ENCODE measurements at places on chromosomes 4 and X.

- DNase-seq, result peak; percentile 8
These were observed 424.0 kb upstream of the NDST4 start for GRCh38 chr4:115537387-115537786.

GRCh38 chr4:15145709-15146108, 143.4 kb downstream of the CPEB2 start:
- no peak for DNase-seq

- DNase-seq, result peak; percentile 3
These were observed 235.6 kb upstream of the JADE1 start for GRCh38 chr4:128573781-128574508.

- no peak for DNase-seq
These were observed 69.9 kb downstream of the USP38 start for GRCh38 chr4:143254491-143255226.

DNA sequence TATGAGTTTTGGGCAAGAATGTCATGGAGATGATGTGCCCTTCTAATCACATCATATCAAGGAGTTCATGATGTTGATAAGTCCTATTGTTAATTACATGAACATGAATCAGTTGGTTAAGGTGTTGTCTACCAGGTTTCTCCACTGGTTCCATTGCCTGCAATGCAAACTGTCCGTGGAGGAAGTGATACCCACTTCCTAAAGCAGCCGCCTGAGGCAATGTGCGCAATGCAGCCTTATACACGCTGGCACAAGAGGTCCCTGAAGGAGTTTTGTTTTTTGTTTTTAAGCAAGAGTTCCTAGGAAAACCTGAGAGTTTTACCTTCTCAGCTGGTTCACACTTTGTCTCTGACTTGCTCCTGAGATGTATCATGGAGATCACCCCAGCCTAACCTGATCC, 5.9 kb upstream of the GPKOW start:
- DNase-seq, result no peak

- DNase-seq, result no peak
These were observed 472.7 kb upstream of the DIAPH2 start for GRCh38 chrX:96211953-96212352.

DNA sequence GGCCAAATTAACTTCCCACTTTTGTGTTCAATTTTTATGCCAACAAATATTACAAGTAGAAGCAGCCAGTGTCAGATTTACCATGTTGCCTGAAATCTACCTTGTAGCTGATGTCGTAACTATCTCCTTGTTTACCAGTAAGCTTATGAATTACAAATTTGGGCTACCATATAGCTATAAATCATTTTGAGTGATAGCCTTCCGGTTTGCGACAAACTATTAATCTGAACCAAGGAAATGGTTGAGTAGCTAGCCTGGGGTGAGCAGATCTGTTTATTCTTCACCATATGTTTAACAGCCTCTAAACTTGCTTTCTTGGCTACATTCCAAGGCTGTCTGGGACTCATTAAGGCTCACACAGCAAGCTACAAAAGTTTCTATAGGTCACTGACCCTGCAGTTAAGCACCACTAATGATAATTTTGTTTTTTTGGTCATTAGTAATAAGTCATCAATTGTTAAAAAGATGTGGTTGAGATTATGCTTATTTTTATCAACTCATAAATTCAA, 218.7 kb upstream of the SPOCK3 start:
- no peak for DNase-seq

GRCh38 chrX:6002056-6002455, 226.6 kb downstream of the NLGN4X start:
- DNase-seq, result no peak

- no peak for DNase-seq
These were observed 1.6 kb upstream of the WWC2 start for GRCh38 chr4:183097231-183098018.

- DNase-seq, result no peak
These were observed 202.6 kb downstream of the TLL1 start for GRCh38 chr4:166075599-166075998.

DNA sequence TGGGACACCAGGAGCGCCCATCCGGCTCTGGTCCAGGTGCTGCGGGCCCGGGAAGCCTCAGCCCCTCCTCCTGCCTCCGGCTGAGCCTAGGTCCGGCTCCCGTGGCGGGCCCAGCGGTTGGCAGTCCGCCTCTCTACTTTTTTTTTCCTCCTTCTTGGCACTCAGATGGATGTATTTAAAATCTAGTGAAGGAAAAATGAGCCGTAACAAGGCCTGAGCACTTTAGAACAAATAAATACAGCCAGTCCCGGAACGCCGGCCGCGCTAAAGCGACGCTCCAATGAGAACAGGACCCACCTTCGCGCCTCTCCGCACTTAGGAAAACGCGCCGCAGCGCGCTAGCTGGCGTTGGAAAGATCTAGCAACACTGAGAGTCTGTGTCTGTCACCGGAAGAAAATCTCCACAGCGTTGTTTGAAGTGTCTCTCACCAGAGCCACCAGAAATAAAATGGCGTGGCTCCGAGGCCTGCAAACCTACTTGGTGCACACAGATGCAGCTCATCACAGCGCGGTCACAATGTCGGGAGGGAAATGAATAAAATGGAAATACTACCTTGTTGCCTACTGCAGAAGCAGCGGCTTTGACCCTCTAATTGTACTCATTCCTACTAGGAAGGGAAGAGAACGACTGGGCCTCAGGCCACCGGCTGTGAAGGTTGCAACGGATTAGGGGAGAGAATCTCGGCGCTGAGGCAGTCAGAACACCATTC, 4.7 kb downstream of the NEUROG2 start:
- no peak for DNase-seq

DNA sequence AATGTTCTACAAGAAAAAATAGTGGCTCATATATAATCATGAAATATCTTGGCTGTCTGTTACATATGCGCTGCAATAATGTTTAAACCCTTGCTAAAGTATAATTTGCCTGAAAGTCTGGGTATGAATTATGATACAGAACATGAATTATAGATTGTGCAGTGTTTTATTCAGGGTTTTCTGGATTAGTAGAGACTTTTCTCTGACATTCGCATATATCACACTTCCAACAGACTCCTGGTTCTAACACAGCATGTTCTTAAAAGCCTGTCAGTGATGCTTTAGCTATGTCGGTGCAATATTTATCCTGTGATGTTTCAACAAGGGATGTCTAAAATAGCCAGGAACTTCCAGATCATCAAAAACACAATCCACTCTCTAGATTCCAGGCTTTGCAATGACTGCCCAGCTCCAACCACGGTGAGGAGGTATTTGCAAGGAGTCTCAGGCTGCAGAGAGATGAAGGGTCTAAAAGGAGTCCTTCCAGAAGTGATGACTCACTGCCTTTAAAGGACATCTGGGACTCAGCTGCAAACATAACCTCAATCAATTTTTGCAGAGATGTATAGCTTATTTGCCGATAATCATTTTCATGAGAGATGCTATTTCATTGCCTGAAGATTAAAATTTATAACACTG, 69.4 kb downstream of the RWDD4 start:
- no peak for DNase-seq
